ENCODE measurements at places on chromosomes 4 and X. TPM values are rescaled to one million over a fixed set of nuclear protein-coding genes. Genes with fewer than 3 reads are reported as not detected.

HSFX4 gene
- total RNA-seq = not detected

CD99 gene
- 174 TPM for total RNA-seq

FREM3 gene
- not detected for total RNA-seq

ARHGAP36 gene
- total RNA-seq = not detected

HSFX3 gene
- total RNA-seq = not detected

USP51 gene
- 1.5 TPM for total RNA-seq

APELA gene
- total RNA-seq = 1.3 TPM

- DNase-seq = no peak
These were observed 3.7 kb upstream of the OSTC start for GRCh38 chr4:108646706-108647105.

DNA sequence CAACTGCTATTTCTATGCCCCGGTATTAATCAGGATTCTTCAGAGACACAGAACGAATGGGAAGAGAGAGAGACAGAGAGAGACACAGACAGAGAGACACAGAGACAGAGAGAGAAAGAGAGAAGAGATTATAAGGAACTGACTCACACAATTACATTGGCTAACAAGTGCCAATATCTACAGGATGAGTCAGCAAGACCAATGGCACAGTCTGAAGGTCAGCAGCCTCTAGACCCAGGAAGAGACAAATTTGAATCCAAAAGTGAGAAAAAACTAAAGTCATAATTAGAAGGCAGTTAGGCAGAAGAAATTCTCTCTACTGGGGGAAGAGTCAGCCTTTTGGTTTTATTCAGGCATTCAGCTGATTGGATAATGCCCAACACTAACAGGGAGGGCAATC is 187.3 kb downstream of the MAB21L2 start:
- DNase-seq = no peak

DNA sequence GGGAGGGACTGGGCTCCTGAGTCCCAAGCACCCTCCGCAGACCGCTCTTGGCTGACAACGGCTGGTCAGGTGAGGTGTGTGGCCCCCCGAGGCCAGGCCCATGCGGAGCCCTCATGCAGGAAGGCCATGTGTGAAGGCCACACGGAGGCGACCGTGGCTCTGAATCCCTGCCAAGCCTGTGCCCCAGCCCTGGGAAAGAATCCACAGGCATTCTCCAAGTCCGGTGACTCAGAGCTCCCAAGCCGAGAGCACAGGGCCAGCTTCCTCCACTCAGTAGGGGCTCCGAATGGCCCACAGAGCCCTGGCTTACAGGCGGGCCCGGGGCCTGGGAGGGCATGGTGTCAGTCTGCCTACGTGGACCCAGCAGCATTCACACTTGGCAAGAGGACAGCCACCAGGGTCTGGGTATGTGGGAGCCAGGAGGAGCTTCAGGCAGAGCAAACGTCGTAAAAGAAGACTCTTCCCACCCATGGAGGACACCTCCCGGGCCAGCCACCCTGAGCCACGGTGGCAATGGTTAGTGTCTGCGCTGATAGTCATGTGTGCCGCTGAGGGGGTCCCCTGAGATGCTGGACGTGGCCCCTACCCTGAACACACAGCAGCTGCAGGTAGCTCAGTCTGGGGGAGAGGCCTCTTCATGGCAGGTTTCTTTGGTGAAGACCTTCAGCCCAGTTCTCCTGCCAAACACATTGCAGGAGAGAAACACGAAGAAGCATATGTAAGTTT is 105.7 kb downstream of the PSAPL1 start:
- no peak for DNase-seq

DNA sequence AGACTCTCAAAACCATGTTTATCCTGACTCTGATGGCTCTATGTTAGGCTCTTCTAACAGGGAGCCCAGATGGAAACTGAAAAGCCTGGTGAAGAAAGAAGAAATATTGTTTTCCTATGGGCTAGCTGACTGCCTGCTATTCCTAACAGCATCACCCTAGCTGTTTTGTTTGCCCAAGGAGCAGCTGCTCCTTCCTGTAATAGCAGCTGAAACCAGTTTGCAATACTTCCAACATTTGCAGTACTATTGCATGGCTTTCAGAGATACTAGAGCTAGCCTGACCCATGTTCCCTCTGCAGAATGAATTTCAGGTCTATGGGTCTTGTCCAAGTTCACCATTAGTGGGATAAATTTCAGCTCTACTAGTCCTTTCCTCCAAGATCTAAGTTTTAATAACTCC is 495.2 kb downstream of the INPP4B start:
- no peak for DNase-seq

DNA sequence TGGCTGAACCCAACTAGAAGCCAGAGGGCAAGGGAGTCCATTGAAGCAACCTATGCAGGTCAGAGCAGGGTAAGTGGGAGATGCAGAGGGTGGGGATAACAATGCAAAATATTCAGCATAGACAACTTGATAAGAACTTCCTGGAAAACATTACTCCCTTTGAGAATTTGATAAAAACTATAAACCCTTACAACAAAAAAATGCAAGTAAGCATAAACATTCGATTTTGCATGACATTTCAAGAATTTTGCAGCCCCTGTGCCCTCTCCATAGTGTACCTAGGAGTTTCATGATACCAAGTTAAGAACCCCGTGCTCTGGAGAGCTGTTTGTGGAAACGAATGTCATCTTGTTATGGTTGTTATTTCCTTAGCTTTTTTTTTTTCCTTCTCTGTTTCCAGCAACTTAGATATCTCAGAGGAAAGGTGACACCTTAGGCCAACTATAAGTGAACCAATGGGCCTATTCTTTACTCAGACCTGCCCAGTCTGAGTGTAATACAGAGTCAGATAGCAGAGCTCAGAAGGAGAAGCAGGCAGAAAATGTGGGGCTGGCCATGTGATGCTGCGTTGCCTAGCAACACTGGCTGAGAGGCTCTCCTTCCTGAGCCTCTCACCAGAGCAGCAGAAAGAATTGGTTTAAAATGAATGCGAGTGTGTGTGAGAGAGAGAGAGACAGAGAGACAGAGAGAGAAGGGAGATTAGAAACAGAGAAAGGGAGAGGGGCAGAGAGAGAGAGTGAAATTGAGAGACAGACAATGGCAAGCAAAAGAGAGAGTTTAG is 36.7 kb upstream of the GABRQ start:
- DNase-seq = no peak

GRCh38 chr4:1283711-1284110 is 6.0 kb upstream of the MAEA start:
- DNase-seq = no peak

GRCh38 chr4:61320154-61320553 is 120.0 kb downstream of the ADGRL3 start:
- no peak for DNase-seq

DNA sequence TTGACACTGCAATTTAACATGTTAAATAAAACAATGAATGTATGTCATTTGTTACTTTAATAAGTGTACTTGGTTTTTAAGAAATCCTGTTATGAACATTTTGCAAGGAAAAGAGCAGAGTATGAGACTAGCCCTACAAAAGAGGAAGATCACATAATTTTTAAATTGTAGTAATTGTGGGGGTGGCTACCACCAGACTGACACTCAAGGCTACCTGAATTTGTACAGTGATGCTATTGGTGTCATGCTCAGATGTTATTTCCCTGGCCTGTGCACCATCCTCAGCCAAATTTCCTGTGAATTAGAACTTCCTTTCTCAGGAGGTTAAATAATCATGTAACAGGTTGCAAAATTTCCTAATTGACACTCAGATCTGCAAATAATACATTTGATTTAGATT is 157.5 kb downstream of the BANK1 start:
- DNase-seq = no peak
